ENCODE measurements at places on chromosomes 5 and 9.

DNA sequence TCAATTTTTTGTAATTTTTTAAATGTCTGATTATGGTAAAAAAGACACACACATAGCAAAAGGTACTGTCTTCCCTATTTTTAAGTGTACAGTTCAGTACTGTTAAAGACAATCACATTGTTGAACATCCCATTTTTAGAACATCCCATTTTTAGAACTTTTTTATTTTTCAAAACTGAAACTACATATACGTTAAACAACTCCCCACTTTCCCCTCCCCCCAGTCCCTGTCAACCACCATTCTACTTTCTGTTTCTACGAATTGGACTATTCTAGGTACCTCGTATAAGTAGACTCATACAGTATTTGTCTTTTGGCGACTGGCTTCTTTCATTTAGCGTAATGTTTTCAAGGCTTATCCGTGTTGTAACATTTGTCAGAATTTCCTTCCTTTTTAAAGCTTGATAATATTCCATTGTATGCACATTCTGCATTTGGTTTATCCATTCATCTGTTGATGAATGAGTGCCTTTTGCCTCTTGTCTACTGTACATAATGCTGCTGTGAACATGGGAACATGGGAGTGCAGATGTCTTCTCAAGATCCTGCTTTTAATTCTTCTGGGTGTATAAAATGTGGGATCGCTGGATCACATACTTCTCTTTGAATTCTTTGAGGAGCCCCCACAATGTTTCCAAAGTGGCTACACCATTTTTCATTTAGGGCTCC lies 154.0 kb downstream of the PIK3R1 start:
- peak; percentile 77 for DNase-seq

- no peak for DNase-seq
These were observed 53.9 kb upstream of the PTCH1 start for GRCh38 chr9:95570646-95571045.

GRCh38 chr5:6076341-6077239 lies 301.8 kb downstream of the MED10 start:
- no peak for DNase-seq

- DNase-seq = no peak
These were observed 826 bp upstream of the PRDM9 start for GRCh38 chr5:23506329-23507236.

GRCh38 chr5:169795338-169795737 lies 158.3 kb downstream of the DOCK2 start:
- DNase-seq = no peak

GRCh38 chr5:120240706-120241105 lies 223.4 kb upstream of the PRR16 start:
- DNase-seq = no peak

GRCh38 chr9:94157050-94157801 lies 73.0 kb downstream of the PTPDC1 start:
- DNase-seq = no peak

GRCh38 chr5:58224661-58225060 lies 235.2 kb downstream of the PLK2 start:
- DNase-seq = no peak

GRCh38 chr5:68522863-68523262 lies 307.3 kb downstream of the PIK3R1 start:
- DNase-seq = no peak

GRCh38 chr9:103041961-103042360 lies 46.8 kb downstream of the CYLC2 start:
- no peak for DNase-seq

- DNase-seq = no peak
These were observed 491.8 kb upstream of the COX7C start for GRCh38 chr5:86125731-86126601.
